ENCODE measurements at places on chromosomes 2 and 18.

DNA sequence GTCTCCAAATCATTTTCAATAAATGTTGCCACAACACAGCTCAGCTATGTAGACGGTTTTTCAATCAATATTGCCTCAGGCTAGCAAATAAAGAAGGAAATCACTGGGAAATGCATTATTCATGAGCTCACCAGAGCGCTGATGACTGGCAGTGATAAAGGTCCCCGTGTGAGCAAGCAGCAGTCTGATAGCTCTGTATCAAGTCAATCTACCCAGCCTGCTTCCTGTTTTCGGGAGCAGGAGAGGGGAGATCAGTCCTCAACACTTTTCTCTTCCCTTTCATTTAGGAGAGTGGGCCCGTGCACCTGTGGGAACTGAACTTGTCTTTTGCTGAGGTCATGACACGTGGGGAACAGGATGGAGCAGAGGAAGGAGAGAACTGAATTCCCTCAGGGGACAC lies 253.9 kb upstream of the SIX2 start:
- DNase-seq = peak; percentile 63

DNA sequence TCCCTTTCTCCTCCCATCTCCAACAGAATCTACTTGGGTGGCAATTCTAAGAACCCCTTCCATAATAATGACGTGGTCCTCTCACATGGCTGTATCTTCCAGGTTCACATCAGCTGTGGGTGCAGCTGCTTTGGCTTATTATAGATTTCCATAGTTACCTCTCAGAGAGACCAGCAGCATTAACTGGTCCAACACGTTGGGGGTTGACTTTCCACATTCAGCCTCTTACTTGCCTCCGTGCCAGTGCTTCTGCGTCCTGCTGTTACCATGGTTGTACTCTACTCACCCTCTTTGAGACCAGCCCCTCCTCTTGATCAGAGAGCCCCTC lies 570.7 kb downstream of the PLCL1 start:
- no peak for DNase-seq

DNA sequence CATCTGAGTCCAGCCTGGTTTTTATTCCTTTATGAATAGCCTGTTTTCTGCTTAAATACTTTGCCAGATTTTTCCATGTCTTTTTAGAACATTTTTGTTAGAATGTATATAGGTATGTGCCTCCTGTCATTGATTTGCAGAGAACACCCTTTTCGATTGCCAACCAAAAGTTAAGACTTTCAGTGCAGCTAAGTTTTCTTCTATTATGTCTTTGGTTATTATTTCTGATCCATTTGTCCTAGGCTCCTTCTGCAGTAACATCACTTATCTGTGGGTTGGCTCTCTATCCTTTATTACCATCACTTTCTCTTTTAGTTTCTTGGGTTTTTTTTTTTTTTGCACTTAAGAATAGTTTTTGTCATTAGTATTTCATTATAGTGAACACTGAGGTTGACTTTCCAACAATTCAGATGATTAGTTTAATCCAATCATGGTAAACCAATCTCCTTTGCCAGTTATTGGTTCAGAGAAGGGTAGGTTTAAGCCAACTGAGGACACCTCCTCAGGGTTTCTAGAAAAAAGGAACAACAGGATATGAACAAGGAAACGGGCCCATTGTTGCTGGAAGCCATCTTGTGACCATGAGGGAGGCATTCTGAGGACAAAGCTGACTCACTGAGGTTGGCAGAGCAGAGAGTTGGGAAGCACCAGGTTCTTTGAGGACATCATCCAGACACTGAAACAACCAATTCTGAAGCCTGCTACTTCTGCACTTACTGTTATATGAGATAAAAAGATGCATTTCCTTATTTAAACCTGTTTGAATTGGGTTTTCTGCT lies 37.9 kb upstream of the GBX2 start:
- DNase-seq = no peak

DNA sequence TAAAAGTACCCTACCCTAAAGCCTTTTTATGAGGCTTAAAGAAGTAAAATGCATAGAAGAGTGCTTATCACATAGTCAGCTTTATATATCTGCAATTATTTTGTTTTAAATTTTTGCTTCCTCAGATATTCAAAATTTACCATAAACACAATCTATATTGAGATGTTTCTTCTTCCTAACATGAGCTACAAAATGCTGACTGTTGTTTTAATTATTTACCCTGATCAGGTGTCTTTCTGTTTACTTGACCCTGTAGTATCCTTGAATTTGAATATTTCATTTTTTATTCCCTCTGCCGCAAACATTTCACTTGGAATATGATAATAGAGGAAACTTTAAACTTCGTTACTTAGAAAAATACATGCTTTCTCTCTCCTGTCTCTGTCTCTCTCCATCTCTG lies 147.9 kb downstream of the TMX3 start:
- DNase-seq = no peak

- peak; percentile 96 for DNase-seq
Measured at GRCh38 chr2:218406949-218407618, 7.4 kb downstream of the CTDSP1 start.

GRCh38 chr2:7626139-7626537 lies 708.9 kb downstream of the RNF144A start:
- DNase-seq = no peak

DNA sequence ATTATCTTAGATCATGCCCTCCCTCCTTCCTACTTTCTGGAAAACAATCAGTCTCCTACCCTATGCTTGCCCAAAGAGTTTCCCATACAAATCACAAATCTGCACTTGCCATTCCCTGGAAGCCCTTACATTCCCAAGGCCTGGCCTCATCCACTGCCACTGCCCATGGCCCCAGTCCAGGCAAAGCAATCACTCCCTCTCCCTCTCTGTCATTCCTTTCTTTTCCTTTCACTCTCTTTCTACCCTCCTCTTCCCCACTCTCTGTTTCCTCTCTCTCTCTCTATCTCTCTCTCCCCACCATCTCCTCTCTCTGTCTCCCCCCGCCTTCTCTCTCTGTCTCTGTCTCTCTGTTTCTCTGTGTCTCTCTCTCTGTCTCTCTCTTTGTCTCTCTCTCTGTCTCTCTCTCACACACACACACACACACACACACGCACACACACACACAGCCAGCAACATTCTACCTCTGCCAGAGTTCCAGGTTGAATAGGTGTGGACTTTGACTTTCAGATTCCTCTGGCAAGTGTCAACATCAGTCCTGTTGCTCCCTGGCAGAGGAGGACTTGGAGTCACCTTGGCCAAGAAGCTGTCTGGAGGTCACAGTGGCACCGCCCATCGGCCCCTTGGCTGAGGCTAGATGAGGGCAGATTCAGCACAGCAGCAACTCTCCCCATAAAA lies 43.7 kb upstream of the NAT8 start:
- DNase-seq = no peak

DNA sequence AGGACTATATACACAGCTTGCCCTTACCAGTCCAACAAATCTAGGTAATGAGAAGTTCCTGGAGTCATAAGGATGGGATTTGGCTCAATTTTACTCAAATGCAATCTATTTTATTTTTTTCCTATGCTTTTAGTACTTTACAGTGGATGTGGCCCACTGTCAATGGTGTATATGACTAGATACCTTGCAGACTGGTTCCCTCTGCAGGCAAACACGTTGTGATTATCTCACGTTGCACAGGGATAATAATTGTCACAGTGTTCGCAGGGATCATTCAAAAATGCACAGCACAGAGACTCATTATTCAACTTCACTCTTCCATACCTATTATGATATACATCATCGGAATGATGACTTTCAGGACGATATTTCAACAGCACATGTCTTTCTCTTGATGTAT lies 359.7 kb downstream of the MBD2 start:
- no peak for DNase-seq

DNA sequence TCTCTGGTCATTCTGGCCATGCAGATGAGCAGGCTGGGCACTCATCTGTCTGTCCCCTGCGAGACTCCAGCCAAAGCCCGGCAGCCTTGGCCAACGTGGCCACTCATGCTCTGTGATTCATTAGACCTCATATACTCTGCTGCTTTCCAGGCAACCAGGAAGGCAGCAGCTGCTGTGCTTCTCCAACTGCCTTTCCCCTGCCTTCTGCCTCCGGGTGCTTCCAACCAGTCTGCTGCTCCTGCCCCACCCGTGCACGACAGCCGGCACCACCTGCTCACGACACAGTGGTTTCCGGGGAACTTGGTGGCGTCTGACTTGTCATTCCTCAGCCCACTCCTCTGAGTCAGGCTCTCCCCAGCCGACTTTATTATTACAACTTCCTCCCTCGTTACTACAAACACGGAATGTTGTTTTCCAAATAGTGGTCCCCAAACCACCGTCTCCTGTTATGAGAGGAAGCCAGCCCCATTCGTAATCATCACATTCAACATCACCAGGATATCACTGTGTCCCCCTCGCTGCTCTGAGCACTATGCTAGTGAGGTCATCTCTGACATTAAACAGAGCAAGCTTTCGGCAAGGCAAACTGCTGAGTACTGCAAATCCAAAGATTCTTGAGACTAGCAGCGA lies 392.4 kb downstream of the ALK start:
- DNase-seq = peak; percentile 38

DNA sequence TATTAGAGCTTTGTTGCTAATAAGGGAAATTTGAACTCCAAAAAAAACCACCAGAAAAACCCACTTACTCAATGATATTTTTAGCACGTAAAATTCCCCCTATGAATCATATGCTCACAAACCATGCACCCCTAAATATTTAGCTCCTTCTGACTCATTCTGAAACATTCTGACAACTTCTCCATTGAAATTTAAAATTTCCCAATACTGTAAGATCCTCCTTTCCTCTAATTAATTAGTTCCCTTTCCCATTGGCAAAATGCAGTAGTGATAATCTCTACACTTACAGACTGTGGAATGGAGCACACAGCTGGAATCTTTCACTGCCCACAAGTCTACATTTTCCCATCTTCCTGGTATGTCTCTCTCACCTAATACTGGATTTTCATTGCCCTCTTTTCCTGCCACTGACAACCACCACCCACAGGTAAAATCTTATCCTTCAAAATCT lies 215.8 kb upstream of the ACVR2A start:
- DNase-seq = no peak

DNA sequence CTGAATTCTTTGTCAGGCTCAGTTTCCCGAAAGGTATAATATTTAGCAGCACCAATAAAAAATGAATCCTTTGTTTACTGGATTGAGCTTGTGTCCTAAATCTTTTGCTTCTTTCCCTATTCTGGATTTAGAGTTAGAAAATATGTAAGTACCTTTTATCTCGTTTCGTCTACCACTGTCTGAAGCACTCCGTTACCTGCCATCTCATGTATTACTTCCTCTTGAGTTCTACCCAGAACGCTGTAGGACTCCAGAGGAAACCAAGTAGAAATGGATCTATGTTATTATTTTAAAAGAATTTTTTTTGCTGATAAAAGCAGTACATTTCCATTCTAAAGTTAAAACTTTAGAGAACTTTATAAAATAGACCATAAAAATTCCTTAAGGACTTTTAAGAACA lies 13.5 kb downstream of the ANKRD12 start:
- DNase-seq = peak; percentile 52

DNA sequence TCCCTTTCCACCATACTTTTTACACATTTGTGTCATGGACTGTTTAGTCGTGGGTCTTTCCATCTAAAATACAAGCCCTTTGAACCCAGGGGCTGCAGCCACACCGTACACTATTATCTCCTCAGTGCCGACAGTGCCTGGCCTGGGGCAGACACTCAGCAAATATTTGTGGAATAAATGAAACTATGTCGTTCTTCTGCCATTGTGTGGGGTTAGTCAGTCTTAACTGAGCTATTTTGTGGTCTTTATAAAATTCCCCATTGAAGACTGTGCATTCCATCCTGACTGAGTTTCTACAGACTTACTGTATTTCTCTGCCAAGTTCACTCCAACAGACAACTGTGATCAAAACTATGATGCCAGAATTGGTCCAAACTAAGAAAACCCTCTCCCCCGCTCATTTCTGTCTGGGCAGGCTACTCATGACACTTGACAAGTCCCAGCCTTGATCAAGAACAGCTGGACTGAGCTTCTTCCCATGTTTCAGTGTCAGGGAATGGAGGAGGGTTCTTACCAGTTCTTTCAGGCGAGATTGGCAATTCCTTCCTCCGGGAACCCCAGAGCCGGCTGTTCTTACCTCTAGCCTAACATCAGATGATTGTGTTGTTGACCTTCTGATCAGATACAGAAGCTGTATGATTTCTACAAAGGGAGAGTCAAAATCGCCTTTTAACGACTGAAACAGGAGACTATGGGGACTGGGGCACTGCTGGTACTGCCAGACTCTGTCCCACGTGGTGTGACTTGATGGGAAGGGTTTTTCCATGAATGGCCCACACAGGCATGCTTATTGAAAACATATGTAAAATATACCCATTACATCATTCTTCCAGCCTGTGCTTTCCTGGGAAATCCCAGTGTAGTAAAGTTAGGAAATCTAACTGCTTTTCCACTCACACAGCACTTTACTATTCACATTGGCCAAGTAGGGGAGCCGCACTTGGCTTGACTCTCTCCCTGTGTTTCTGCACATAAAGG lies 77.4 kb upstream of the NPAS2 start:
- no peak for DNase-seq

- DNase-seq = no peak
Measured at GRCh38 chr18:34965566-34965965, 75.6 kb upstream of the MAPRE2 start.

DNA sequence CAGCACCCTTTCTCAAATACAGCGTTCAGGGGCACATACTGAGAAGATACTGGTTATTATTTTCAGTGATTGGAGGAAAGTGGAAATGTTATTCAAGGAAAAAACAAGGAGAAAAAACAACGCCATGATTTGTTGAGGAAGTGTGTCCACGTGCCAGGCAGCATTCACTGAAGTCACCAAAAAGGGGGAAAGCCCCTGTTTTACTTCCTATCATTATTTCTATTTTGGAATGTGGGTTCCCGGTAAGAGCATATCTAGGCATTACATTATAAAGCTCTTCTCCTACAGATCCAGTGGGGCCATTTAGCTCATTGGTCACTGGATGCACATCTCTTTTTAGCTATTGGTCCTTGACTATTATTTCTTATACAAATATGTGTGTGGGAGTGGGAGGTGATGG lies 518.7 kb downstream of the TXNL1 start:
- no peak for DNase-seq

- peak; percentile 93 for DNase-seq
Measured at GRCh38 chr2:159497256-159497655, 119.1 kb downstream of the BAZ2B start.

GRCh38 chr2:149763358-149763757 lies 175.8 kb upstream of the MMADHC start:
- no peak for DNase-seq

DNA sequence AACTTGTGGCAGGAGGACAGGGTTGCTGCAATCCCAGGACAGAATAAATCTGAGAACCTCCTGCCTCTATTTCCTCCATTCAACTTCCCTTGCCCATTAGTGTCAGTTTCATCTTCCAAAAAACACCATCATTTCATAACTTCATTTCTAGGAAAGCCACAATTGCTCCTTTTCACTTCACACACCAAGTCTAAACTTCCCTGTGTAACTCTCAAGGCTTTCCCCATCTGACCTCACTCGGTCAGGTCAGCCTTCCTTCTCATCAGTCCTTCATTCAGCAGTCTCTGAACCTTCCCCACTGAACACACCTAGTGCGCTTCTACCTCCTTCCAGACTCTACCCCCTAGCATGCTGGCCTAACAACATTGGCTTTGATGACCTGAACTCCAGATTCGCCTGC lies 35.8 kb downstream of the TCF7L1 start:
- no peak for DNase-seq

- DNase-seq = no peak
Measured at GRCh38 chr18:75214766-75215510, 4.3 kb downstream of the TSHZ1 start.

GRCh38 chr2:62527478-62528210 lies 21.6 kb upstream of the TMEM17 start:
- DNase-seq = peak; percentile 56

All from hematopoietic multipotent progenitor cell treated with erythropoietin and hydrocortisone succinate and interleukin-3 and kit ligand, for 4 days (in vitro differentiated cells).